Daoy (cell line): ENCODE measurements at places on chromosomes 16 and 17. TPM values are rescaled to one million over a fixed set of nuclear protein-coding genes. Genes with fewer than 3 reads are reported as not detected.

- DNase-seq: peak; percentile 55
Observed at GRCh38 chr17:49443862-49444261, 29.2 kb upstream of the PHB1 start.

The NHLRC4 gene
- total RNA-seq: 0.17 TPM in 1 of 2 replicates, not detected in the other

The CORO6 gene
- total RNA-seq: 0.51 TPM in 1 of 2 replicates, not detected in the other

GRCh38 chr16:31111881-31112466 lies 3.8 kb downstream of the BCKDK start:
- no peak for DNase-seq

The TRIM16 gene
- total RNA-seq: 105 and 106 TPM in 2 replicates

- DNase-seq: no peak
Observed at GRCh38 chr17:27585153-27585681, 45.8 kb upstream of the LGALS9 start.

The STAC2 gene
- 0.06 TPM in 1 of 2 replicates, not detected in the other for total RNA-seq

- no peak for DNase-seq
Observed at GRCh38 chr17:39335704-39336223, 65.7 kb downstream of the FBXL20 start.

DNA sequence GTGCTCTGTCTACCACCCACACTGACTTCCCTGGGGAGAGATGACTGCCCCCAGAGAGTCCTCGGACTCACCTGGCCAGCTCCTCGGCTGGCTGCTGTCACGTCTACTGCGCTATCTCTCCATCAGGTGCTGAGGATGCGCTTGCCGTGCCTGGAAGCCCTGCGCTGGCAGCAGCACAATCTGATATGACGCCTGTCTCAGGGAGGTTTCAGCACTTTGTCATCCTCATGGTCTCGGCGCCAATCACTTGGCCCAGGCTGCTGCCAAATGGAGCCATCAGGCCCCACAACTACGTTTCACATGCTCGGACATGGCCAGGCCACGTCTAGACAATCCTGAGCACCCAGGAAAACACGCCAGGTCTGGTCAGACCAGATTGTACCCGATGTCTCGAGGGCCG lies 46.7 kb downstream of the FOXL1 start:
- no peak for DNase-seq
